Stimulated activated CD8-positive, alpha-beta memory T cell treated with anti-CD3 and anti-CD28 coated beads, Interleukin-7, amount 100 ng/mL, for 1 hour (primary cell): ENCODE measurements at places on chromosomes 7 and 10.

GRCh38 chr7:148144827-148145226 is 445.7 kb upstream of the C7orf33 start:
- no peak for DNase-seq

DNA sequence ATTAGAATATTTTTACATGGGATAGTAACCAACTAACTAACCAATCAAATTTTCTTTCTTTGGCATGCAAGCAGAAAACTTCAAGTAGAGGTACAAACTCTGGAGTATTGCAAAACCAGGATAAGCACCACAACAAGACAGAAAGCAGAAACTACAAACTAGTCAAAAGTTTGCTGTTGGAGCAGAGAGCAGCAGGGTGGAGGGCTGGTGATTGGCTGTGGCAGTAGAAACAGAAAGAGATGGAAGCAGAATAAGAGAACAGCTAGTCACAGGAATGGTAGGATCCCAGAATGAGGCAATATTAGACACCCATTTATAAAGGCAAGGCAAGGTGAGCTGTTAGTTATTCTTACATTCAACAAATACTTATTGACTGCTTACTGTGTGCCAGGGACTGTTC is 6.8 kb upstream of the MACC1 start:
- no peak for DNase-seq

DNA sequence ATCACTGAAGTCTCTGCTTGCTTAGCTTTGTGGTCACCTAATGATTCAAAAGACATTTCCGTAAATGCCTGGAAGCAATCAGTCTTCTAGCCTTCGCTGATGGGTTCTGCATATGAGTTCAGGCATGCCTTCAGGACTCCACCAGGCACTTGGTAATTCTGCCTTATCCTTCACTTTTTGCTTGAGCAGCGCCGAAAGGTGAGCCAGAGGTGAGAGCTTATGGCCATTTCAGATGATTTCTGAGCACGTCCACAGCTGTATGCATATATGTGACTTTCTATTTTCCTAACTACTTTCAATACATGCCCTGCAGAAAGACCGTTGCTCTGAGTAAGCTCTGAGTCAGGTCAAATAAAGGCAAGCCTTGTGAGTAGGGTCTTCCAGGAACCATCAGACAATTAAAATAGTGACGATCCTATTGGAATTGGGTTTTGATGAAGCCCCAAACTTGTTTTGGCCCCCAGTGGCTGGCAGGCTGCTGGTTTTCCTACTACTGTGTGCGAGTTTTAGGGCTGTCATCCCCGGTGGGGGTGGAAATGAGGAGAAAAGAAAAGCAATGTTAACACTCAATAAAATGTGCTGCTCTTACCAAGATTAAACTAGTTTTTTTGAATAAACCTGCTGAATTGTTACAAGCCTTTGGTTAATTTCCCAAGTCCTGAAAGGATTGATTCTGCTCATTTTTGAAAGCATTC is 154.4 kb upstream of the AKR1E2 start:
- no peak for DNase-seq

DNA sequence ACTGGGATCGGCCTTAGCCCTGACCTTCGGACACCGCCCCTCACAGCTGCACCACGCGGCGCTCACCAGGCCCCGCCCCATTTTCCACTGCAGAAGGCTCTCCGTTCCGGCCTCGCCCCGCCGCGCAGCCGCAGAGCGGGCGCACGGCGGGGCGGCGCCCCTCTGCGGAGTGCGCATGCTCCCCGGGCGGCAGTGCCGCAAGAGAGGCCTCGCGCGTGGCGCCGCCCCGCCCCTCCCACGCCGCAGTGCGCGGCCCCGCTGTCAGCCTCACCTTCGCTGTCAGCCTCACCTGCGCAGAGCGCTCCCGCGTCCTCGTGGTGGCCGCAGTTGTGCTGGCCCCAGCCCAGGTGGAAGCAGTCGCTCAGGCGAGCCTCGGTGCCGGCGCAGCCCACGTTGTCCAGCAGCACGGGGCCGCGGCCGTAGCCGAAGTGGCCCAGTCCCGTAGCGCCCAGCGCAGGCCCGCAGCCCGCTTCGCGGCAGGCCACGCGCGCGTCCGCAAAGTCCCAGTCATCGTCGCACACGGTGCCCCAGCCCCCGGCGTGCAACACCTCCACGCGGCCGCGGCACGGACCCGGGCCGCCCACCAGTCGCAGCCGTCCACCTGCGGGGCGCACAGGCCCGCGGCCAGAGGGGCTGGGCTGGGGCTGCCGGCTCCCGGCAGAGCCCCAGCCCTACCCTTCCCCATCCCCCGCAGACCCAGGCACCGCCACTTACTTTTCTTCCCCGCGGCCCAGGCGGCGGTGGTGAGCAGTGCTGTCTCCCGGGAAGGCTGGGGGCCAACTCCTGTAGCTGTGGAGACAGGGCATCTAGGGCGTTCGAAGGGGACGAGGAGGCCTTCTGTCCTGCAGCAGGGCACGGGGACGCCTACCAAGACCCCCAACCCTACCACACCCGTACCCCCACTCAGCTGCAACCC is 16.1 kb downstream of the SSC4D start:
- DNase-seq: peak; percentile 77

GRCh38 chr7:87877366-87878040 is 1.2 kb downstream of the DBF4 start:
- no peak for DNase-seq
